ENCODE measurements at places on chromosomes 6 and 20.

GRCh38 chr6:71642120-71642519 is 244.2 kb upstream of the RIMS1 start:
- no peak for DNase-seq

GRCh38 chr6:130118236-130118635 is 99.9 kb downstream of the L3MBTL3 start:
- no peak for DNase-seq

GRCh38 chr6:75524322-75524972 is 30.8 kb upstream of the FILIP1 start:
- DNase-seq: no peak

GRCh38 chr6:150937132-150937906 is 71.8 kb downstream of the MTHFD1L start:
- no peak for DNase-seq

- DNase-seq: no peak
These were observed 6.9 kb downstream of the NOTCH4 start for GRCh38 chr6:32216998-32217397.

Measured in breast epithelium (tissue), 4 donors.